ENCODE measurements at places on chromosomes 16 and 17.
A peak's percentile ranks its signal among the peaks of the same experiment; 100 is the strongest.

DNA sequence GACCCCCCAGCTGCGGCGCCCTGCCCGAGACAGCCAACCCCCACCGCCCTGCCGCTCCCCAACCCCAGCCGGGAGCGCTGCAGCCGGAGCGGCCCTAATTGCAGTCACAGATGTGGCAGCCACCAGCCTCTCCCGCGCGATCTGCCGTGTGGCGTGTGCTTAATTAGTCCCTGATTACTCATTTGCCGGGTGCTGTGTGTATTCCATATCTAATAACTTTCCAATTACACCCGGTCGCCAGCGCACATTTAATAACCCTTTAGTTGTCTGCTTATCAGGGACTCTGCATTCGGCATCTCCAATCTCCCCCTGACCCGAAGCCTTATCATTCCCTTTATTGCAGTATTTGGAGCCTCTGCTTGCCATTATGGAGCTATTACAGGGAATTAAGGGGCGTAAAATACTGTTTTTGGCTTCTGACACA lies 236.7 kb upstream of the CIBAR2 start:
- no peak for DNase-seq

DNA sequence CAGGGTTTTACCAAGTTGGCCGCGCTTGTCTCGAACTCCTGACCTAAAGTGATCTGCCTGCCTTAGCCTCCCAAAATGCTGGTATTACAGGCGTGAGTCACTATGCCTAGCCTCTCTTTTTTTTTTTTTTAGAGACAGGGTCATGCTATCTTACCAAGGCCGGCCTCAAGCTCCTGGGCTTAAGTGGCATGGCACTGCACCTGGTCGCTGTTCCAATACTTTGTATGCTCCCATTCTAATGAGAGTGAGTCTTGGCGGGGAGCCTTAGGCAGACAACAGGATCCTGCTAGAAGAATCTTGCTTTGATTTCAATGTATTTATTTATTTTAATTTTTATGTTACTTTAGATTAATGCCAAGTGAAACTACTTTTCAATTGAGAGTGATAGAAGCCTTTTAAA lies 21.9 kb downstream of the TOM1L2 start:
- DNase-seq = no peak

GRCh38 chr17:75191584-75191983 lies 8.8 kb upstream of the SUMO2 start:
- no peak for DNase-seq

DNA sequence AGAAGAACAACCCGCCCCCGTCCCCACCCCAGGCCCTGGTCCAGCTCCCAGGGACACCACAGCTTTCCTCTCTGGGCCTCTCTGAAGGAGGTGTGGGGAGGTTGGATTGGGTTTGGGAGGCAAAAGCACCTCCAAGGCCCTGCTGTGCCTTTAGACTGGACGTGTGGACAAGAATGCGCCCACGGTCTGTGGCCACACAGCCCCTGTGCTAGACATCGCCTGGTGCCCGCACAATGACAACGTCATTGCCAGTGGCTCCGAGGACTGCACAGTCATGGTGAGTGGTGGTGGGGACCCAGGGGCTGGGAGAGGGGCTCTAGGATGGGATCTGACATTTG lies 3.0 kb downstream of the CORO1A start:
- DNase-seq = no peak

DNA sequence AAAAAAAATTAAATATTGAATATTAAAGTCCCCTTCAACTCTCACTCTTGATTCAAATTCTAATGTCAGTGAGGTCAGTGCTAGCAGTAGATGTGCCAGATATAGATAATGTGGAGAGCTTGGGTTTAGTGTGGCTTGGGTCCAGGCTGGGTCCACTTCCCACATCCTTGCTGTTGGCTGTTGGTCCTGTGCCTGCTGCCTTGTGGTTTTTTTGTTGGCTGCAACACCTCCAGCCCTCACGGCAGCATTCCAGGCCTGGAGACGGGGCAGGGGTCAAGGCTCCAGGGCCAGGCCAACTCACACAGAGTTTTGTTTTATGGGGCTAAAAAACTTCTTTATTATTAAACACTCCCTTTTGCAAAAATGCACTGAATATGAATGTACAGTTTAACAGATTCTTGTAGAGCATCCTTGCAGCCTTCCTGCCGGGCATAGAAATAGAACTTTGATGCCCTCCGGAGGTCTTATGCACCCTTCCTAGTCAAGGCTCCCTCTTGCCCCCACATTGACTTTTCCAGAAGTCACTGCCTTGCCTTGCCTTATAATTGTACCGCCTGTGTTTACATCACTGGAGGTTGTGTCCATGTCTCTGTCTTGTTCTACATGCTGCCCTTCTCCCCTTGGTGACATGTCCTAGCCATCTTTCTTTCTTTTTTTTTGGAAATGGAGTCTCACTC lies 25.5 kb upstream of the MYO15B start:
- DNase-seq = no peak

GRCh38 chr16:22353933-22354541 lies 20.4 kb downstream of the CDR2 start:
- DNase-seq = no peak

DNA sequence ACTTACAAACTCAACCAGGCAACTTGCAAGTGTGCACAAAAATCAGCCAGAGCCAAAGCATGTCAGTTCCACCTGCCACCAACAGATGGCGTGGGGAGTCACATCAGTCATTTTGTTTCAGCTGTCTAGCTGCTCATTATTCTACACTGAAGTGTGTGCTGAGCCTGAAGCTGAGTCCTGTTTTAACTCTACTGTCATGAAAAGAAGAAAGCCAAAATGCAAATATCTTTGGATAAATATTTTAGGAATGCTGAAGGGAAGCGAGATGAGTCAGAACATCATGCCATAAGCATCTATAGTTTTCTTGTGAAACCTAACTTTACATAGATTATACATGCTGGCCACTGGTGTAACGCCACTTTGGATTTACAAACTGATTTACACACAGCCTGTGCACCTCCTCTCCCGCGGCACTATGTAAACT lies 172.6 kb downstream of the CDK5R1 start:
- DNase-seq = no peak

DNA sequence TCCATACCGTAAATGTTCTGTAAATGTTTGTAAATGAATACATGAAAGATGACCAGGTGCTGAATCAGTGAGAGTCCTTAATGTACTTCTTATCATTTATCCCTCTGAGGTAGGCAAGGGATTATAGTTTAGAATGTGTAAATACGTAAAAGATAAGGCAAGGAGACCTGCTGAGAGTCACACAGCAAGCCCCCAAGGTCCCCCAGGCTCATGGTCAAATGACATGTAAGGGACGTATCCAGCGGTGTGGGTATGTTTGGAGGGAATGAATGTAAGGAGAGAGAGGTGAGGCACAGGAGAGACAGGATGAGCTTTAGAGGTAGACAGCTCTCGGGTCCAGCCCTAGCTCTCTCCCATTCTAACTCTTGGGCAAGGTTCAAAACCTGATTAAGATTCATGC lies 341.8 kb downstream of the WWOX start:
- DNase-seq = no peak

GRCh38 chr16:54093281-54093680 lies 193.3 kb downstream of the IRX3 start:
- DNase-seq = no peak

DNA sequence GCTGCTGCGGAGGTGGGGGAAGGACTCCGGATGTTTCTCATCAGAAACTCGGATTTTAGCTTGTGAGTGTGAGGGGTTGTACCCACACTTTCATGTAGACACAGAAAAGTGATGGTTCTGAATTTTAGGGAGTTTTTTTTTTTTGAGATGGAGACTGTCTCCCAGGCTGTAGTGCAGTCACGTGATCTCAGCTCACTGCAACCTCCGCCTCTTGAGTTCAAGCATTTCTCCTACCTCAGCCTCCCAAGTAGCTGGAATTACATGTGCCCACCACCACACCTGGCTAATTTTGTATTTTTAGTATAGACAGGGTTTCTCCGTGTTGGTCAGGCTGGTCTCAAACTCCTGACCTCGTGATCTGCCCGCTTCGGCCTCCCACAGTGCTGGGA lies 22.4 kb upstream of the GNG13 start:
- no peak for DNase-seq

- DNase-seq = no peak
Observed at GRCh38 chr17:70604854-70605253, 435.5 kb downstream of the KCNJ2 start.

- no peak for DNase-seq
Observed at GRCh38 chr16:30076276-30076791, 540 bp downstream of the PPP4C start.

DNA sequence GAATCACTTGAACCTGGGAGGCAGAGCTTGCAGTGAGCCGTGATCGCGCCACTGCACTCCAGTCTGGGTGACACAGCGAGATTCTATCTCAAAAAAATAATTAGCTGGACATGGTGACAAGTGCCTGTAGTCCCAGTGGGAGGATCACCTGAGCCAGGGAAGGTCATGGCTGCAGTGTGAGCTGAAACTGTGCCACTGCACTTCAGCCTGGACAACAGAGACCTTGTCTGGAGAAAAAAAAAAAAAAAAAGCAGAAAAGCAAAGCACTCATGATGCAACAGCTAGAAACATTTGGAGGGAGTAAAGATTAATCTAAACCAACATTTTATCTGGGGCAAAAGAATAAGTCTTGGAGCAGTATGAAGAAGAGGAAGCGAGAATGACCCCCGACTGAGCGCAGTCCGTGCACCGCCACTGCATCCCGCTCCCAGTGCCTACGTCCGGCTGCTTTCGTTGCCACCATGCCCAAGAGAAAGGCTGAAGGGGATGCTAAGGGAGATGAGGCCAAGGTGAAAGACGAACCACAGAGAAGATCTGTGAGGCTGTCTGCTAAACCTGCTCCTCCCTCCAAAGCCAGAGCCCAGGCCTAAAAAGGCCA lies 8.2 kb downstream of the PRPSAP1 start:
- DNase-seq = no peak

- no peak for DNase-seq
Observed at GRCh38 chr17:16068323-16068722, 68.7 kb downstream of the TTC19 start.

- peak; percentile 58 for DNase-seq
Observed at GRCh38 chr17:19513897-19514488, 19.7 kb upstream of the SLC47A1 start.

DNA sequence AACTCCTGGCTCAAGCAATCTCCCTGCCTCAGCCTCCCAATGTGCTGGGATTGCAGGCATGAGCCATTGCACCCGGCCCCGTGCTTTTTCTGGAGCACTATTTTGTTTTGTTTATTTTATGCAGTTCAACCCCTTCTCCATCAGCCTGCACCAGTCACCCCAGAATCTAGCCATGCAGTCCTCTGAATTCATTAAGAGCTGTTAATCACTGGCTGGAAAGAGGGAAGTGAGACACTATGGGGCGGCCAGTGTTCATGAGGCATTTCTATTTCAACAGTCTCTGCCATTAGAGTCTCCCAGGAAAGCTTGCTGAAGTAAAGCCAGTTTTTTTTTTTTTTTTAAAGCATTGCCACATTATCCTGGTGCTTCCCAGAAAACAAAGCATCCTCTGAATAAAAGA lies 1.7 kb downstream of the VWA3A start:
- DNase-seq = no peak

DNA sequence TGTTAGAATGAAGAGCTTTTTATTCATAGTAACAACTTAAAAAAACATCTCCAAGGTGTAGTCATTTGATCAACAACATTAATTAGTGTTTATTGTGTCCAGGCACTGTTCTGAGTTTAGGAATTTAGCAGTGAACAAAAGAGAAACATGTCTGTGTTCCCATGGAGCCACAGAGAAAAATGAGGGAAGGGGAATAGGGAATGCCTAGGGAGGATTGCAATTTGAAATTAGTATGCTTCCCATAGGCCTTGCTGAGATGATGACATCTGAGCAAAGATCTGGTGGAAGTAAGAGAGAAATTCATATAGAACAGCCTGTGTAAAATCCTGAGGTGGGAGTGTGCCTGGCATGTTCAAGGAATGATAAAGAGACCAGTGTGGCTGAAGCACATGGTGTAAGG lies 318.0 kb downstream of the BCAS3 start:
- DNase-seq = no peak

DNA sequence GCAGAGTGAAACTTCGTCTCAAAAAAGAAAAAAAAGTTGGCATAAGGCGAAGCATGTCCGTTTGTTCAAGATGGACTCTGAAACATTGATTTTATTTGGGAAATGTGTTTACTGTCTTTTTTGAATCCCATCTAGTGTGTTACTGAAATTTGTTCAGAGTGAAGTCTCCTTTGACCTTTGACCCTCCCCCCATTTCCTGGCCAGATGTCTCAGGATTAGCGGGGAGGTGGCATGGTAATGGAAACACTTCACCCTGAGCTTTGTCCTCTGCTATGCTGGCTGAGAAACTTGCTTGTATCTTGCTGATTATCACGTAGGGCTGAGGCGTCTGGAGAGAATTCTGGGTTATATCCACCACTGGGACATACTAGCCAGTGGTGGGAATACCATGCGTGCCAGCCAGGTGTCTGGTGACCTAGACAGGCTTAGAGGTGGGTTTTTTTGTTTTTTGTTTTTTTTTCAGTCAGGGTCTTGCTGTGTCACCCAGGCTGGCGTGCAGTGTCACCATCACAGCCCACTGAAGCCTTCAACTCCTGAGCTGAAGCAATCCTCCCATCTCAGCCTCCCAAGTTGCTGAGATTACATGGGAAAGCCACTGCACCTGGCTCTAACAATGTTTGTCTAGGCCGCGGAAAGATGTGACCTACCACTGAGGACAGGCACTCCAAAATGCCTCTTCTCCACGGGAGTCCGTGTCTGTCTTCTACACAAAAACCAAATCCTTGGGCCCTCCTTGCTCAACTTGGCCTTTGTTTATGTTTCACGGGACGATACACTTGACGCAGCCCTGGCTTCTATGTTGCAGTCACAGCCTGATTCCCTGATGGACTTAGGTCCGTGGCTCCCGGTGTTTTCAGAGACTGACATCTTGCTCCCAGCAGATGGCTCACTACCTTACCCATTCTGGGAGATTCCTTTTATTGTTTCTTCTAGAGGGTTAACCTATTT lies 6.6 kb upstream of the GALK1 start:
- no peak for DNase-seq

DNA sequence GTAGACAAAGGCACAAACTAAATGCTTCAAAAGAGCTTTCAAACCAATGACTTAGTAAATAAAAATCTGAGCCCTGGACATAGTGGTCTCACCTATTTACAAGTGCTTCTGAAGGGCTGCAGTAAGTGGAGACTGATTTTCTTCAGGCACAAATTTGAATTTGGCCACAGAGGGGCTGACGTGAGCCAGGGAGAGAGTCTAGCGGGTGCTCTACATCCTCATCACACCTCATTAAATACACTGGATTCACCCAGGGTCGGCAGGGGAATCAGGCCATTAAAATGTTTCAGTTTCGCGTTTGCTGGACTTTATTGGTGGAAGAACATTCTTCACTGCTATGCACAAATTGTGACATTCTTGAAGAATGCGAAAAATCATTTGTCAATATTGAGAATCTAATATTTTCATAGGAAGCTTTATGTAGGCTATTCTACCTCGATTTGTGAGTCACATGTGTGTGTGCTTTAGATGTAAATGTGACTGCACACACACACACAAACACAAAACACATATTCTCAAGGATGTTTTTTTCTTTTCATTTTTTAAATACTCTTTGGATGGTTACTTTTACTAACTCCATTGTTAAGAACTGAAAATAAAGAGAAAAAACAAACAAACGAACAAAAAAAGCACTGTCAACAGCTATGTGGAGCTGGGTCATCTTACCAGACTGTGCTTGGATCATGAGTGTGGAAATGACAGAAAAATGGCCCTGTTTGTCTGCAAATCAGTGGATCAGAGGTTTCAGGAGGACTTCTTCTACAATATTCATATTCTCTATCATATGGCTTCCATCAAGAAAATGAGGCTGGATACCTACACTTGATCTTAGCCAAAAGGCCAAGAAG lies 58.9 kb downstream of the CDH11 start:
- DNase-seq = no peak

GRCh38 chr17:82400830-82401229 lies 17.3 kb upstream of the HEXD start:
- DNase-seq = no peak
